ENCODE measurements at places on chromosomes 11 and 22. TPM values are rescaled to one million over a fixed set of nuclear protein-coding genes. Genes with fewer than 3 reads are reported as not detected.

SPON1 gene
- total RNA-seq: 3.0 TPM

DNA sequence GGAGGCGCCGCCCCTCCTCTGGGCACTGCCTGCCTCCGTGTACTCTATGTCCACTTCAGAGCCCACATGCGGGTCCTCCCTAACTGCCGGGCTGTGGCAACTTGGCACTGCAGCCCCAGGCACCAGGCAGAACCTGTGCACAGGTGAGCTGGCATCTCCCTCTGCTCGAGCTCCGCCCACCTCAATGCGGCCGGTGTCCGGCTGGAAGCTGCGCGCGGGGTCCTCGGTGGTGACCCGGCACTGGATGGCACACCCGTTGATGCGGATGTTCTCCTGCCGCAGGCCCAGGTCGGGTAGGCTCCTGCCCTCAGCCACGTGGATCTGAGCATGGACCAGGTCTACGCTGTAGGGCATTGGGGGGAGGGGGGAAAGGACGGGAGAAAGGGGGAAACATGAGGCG, 9.1 kb downstream of the LRFN4 start:
- no peak for DNase-seq

PLAAT5 gene
- 4.0 TPM for total RNA-seq

CCDC73 gene
- total RNA-seq: not detected

- DNase-seq: no peak
Measured at GRCh38 chr11:74288161-74288560, 23.3 kb downstream of the P4HA3 start.

GRCh38 chr11:6022956-6023355, 7.6 kb downstream of the OR56A1 start:
- no peak for DNase-seq

OR4C15 gene
- not detected for total RNA-seq

DNA sequence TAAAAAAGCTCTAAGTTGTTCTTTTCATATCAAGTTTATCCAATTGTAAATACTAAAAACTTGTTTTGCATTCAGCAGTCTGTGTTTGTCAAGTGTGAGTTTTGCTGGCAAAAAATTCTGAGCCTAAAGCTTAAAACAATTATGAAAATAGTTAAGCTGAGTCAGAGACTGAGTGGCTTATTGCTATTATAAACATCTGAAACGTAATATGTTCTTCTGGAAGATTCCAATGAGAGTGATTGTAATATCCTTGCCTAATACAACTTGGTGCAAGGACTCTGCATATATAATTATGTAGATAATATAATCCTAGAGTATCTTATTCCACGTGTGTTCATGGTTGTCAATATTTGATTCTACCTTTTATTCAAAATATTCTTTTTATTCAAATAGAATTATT, 14.1 kb upstream of the NUP50 start:
- DNase-seq: no peak

GRCh38 chr11:120909676-120910416, 114.1 kb upstream of the TBCEL start:
- DNase-seq: no peak

MS4A7 gene
- 11.9 TPM for total RNA-seq

TMEM45B gene
- total RNA-seq: not detected

DNA sequence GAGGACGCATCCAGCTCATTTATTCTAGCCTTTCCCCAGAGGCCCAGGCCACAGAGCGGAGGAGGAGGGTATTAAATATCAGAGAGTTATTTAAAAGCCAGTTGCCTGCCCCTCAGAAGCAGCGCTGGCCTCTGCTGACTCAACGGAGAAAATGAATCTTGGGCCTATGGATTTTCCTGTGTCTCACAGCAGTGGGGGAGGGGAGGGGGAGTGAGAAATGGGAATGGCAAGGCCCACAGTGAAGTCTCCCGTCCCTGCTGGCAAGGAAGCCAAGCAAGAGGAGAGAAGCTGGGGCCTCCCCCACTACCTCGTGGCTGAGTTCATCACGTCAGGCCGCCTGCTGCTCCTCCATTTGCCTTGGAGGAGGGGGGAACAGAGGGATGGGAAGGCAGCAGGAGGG, 4.5 kb upstream of the TPBGL start:
- no peak for DNase-seq

DNA sequence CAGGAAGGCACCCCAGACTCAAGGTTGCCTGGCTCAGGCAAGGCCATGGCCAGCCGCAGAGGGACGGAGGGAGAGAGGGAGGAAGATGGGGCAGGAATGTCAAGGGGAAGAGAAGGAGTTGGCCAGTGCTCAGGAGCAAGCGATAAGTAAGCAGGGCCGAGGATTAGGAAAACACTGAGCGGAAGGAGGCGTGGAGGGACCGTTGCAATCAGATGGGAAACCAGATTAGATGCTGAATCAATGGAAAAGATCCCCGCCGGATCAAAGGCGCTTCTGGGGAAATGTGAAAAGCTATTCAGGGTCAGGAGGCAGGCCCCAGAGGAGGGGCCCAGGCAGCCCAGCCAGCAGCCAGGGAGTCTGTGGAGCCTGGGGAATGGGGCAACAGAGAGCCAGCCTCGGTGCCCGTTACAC, 26.6 kb upstream of the MYEOV start:
- no peak for DNase-seq

DNA sequence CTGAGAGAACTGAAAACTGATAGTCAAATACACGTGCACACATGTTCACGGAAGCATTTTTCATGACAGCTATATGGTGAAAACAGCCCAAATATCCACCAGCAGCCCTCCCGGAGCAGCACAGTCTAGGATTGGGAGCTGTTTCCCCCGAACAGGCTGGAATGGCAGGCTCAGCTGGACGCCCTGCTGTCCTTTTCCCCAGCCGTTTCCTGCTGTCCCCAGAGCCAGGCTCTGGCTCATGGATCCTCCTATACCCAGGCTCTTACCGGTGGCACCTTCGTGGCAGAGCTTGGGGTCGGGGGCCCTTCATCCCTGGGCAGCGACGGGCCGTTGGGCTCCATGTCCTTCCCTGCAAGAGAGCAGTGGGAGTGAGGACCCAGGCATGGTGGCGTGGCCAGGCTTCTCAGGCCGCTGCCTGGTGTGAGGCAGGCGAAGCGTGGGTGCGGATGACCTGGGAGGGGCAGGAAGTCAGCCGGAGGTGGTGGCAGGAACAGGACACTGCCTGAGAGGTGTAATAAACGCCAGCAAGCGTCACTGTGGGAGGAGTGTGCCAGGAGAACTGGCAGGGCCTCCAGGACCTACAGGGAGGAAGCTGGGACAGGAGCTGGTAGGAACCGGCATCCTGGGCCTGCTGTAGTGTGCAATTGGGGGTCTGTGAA, 38.8 kb downstream of the OSBPL5 start:
- DNase-seq: peak; percentile 70

HIKESHI gene
- total RNA-seq: 48.0 TPM

TH gene
- not detected for total RNA-seq

GRCh38 chr11:66328031-66328301, 8.3 kb downstream of the RIN1 start:
- peak; percentile 33 for DNase-seq

MUC6 gene
- not detected for total RNA-seq

GRCh38 chr11:70756341-70756740, 358.0 kb downstream of the CTTN start:
- peak; percentile 40 for DNase-seq

GRCh38 chr22:46044621-46045458, 67.9 kb upstream of the WNT7B start:
- peak; percentile 75 for DNase-seq

SCGB1C1 gene
- not detected for total RNA-seq

GRCh38 chr11:19512618-19513017, 200.0 kb upstream of the NAV2 start:
- no peak for DNase-seq

GRCh38 chr22:44549701-44550100, 51.7 kb upstream of the RTL6 start:
- DNase-seq: no peak

DNA sequence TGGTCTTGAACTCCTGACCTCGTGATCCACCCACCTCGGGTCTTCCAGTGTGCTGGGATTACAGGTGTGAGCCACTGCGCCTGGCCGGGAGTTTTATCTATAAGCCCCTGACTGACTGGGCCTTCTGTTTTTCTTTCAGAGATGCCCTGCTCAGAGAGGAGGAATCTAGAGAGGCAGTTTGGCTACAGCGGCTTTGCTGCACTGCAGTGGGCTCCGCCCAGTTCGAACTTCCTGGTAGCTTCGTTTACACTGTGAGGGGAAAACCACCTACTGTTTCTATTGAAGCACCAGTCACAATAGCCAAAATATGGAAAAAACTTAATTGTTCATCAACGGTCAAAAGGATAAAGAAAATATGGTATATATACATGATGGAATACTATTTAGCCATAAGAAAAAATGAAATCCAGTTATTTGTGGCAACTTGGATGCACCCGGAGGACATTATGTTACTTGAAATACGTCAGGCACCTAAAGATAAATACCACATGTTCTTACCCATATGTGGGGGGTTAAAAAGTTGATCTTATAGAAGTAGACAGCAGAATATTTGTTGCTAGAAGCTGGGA, 31.9 kb upstream of the FAM181B start:
- DNase-seq: no peak

GRCh38 chr11:86699040-86699791, 26.8 kb upstream of the ME3 start:
- no peak for DNase-seq

- no peak for DNase-seq
Measured at GRCh38 chr22:46364341-46365165, 29.0 kb downstream of the TRMU start.

ZP1 gene
- not detected for total RNA-seq

GLYATL2 gene
- total RNA-seq: not detected

DNA sequence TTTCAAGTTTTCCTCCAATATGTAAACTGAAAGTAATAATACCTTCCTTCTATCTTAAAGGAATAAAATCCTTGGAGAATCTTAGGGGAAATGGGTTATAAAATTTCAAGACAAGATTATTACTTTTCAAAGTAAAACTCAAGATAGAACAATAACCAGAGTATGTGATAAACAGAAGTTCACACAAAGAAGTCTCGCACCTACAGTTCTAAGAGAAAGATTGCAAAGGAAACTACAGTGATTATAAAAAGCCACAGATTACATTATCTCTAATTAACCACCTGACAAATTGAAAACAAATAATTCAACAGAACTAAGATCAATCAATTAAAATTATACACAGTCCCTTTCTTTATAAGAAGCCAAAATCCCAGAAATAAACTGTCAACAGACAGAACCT, 34.0 kb downstream of the AMBRA1 start:
- DNase-seq: no peak

- no peak for DNase-seq
Measured at GRCh38 chr11:72989727-72990126, 152.4 kb downstream of the FCHSD2 start.

DNA sequence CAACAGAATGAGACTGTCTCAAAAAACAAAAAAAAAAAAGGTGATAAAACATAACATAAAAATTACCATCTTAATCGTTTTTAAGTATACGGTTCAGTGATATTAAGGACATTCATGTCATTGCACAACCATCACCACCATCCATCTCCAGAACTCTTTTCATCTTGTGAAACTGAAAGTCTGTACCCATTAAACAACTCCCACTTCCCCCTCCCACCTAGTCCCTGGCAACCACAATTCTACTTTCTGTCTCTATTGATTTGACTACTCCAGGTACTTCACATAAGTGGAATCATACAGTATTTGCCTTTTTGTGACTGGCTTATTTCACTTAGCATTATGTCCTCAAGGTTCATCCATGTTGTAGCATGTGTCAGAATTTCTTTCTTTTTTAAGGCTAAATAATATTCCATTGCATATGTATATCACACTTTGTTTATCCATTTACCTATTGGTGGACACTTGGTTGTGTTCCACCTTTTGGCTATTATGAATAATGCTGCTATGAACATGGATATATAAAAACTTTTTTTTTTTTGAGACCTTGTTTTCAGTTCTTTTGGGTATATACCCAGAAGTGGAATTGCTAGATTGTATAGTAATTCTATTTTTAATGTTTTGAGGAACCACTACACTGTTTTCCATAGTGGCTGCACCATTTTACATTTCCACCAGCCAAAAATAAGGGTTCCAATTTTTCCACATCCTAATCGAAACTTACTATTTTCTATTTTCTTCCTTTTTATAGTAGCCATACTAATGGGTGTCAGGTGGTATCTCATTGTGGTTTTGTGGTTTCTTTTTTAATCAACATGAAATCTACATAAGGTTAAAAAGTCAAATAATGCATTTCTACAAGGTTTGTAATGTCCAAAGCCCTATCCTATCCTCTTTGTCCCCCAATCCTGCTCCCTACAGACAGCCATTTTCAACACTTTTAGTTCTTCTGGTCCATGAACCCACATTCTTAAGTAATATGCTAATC, 23.4 kb upstream of the PIK3C2A start:
- no peak for DNase-seq

SCT gene
- not detected for total RNA-seq

- DNase-seq: peak; percentile 75
Measured at GRCh38 chr11:118870396-118871343, 13.0 kb upstream of the CXCR5 start.

DNA sequence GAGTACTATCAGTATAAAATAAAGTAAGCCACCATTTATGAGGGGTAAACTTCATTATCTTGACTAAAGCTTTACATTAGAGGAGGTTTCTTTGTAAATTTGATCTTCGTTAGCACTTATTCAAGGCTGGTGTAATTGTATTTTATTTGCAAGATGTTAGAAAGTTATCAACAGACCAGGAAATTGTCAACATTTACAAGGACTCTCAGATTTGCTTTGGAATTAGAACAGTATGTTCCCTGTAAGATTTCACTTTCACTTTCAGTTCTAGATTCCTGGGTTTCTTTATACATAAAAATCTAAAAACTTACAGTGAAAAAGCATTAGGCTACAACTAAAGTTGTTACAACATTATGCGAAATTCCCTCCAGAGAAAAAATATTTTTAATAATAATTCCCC, 4.6 kb upstream of the BIRC3 start:
- DNase-seq: no peak

- no peak for DNase-seq
Measured at GRCh38 chr11:56010716-56011115, 16.3 kb upstream of the OR5F1 start.

- no peak for DNase-seq
Measured at GRCh38 chr11:47485107-47485506, 36.2 kb upstream of the RAPSN start.

DNA sequence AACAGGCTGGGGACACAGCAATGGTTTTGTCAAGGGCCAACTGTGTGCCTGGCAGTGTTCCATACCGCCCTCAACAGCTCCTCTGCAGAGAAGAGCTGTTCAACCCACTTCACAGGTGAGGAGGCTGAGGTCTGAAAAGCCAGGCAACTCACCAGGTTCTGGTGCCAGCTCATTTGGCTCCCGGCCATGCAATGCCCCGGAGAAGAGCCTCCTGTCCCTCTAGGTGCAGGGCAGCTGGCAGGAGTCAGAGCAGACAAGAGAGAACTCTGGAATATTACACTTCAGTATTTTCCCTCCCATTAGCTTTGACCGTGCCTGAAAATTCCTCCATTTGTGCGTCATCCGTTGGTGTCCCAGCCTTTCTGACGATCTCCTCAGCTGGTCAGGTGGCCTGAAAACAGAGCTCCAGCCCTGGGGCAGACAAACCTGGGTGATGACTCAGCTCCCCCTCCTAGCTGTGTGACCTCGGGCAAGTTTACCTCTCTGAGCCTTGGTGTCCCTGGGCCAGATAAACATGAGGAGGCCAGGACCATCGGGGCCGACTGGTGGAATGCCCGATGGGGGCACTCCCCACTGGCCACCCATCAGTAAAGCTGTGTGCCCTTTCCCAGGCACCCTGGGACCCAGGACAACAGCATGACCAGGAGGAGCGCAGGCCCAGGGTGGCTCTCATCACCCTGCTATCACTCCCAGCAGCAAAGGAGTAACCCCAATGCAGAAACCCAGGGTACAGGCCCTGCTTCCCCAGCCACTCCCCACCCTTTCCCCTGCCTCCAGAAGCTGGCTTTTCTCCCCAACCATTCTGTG, 9.6 kb upstream of the C1QTNF6 start:
- DNase-seq: peak; percentile 66

OR52I1 gene
- total RNA-seq: not detected

FGF3 gene
- total RNA-seq: not detected
